ENCODE measurements at places on chromosomes 12 and 14. TPM values are rescaled to one million over a fixed set of nuclear protein-coding genes. Genes with fewer than 3 reads are reported as not detected.

- DNase-seq: no peak
Observed at GRCh38 chr12:3035815-3036702, 41.1 kb upstream of the TSPAN9 start.

GRCh38 chr12:58888131-58888783, 32.0 kb downstream of the LRIG3 start:
- no peak for DNase-seq

DNA sequence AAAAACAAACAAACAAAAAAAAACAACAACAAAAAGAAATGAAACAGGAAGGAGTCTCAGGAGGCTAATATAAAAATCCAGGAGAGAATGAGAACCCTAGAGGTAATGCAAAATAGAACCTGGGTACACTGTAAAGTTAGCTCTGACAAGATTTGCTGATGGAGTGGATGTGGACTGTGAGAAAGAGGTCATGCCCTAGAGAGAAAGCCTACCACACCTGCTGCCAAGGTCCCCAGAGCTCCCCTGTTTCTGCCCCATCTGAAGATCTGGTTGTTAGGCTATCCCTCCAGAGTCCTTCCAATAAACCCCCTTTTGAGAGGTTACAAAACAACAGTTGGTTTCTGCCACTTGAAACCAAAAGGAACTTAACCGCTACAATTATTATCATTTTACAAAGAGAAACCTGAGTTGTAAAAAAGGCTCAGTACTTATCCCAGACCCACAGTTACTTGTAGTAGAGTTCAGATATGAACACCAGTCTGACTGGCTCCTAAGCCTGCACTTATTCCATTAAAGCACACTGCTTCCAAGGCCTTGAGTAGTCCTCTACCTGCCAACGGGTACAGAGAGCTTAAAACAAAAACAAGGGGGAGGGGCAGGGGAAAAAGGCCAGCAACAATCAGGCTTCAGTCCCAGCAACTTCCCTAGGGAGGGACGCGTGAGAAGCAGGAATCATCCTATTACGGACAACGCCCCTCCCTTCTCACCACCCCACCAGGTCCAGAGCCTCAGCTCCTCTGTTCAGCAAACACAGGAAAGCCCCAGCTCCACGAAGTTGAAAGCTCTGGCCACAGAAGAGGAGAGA, 27.7 kb downstream of the PPP1R13B start:
- no peak for DNase-seq

The KRT85 gene
- polyA plus RNA-seq: not detected

The HCFC2 gene
- 8.8 TPM for polyA plus RNA-seq

The KRT3 gene
- polyA plus RNA-seq: not detected

Data from CD4-positive, alpha-beta memory T cell (primary cell).